Activated T-cell treated with anti-CD3 and anti-CD28 coated beads for 1 hour (primary cell): ENCODE measurements at places on chromosomes 5 and 9.
A peak's percentile ranks its signal among the peaks of the same experiment; 100 is the strongest.

GRCh38 chr5:68593211-68593671 is 377.7 kb downstream of the PIK3R1 start:
- DNase-seq, result no peak

DNA sequence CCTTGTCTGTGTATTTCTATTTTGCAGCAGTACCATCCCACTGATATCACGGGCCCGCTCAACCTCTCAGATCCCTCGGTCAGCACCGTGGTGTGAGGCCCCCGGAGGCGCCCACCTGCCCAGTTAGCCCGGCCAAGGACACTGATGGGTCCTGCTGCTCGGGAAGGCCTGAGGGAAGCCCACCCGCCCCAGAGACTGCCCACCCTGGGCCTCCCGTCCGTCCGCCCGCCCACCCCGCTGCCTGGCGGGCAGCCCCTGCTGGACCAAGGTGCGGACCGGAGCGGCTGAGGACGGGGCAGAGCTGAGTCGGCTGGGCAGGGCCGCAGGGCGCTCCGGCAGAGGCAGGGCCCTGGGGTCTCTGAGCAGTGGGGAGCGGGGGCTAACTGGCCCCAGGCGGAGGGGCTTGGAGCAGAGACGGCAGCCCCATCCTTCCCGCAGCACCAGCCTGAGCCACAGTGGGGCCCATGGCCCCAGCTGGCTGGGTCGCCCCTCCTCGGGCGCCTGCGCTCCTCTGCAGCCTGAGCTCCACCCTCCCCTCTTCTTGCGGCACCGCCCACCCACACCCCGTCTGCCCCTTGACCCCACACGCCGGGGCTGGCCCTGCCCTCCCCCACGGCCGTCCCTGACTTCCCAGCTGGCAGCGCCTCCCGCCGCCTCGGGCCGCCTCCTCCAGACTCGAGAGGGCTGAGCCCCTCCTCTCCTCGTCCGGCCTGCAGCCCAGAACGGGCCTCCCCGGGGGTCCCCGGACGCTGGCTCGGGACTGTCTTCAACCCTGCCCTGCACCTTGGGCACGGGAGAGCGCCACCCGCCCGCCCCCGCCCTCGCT is 1.9 kb downstream of the LRRC26 start:
- no peak for DNase-seq

GRCh38 chr9:130114741-130115140 is 57.5 kb upstream of the NCS1 start:
- DNase-seq, result no peak

DNA sequence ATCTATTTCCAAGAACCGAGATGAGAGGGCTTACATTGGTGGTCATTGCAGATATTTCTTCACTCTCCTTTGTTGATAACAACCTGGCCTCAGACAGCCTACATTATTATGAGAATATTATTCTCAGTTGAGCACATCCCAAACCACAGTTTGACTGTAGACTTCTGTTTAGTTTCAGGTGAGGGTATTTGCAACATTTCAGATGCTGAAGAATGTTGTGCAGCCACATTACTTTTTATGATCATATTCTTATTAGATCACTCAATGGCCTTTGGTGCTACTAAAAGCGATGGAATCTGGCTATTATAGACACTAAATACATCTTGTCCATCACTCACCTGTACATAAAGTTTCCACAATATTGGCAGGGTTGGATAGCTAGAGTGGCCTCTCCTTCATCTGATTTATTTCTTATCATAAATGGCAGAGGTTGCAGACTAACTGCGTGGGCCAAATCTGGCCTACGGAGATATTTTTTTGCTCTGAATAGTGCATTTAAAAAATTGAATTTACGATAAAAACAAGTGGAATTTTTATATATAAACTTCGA is 26.2 kb upstream of the RICTOR start:
- no peak for DNase-seq

DNA sequence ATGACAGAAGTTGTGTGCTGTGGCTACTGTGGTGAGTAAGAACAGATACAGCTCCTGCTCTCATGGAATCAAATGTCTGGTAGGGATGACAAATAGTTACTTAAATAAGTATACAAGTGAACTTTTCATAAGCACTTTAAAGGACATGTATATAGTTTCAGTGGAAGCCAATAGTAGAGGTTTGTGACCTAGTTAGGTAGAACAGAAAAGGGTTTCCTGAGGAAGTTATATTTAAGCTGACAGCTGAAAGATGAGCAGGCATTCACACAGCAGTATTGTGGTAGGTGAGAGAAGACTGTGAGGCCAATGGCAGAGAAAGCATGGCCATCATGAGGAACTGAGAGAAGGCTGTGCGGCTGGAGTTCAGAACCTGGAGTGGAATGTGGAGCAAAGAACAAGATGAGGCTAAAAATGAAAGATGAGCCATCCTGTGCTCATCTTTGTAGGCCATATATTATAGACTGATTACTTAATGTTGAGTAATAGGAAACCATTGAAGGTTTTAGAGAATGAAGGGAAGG is 15.4 kb downstream of the FAM174A start:
- no peak for DNase-seq

GRCh38 chr5:96753848-96754247 is 53.9 kb downstream of the ERAP1 start:
- no peak for DNase-seq

DNA sequence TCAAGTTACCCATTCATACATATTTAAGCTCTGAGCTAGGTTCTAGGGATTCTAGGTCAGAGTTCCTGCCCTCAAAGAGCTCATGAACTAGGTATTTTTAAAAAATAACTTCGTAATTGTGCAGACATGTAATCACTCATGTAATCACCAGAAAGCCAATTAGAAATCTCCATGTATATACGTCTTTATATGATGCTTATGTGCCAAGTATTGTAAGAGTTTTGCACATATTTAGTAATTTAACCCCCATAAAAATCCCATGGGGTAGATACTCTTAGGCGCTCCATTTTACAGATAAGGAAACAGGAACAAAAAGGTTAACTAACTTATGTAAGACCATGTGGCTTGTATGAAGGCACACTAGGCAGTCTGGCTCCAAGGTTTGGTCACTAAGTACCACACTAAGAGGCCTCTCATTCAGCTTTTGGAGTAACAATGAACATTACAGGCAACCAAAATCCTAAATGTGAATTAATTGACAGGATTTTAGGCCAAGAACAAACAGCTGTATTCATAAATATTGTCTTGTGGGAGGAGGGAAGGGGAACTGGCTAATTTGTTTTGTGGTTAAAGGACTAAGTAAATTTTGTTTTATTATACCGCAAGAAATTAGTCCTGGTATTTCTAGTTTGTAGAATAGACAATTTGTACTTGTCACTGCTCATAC is 1.7 kb upstream of the OTULINL start:
- no peak for DNase-seq

DNA sequence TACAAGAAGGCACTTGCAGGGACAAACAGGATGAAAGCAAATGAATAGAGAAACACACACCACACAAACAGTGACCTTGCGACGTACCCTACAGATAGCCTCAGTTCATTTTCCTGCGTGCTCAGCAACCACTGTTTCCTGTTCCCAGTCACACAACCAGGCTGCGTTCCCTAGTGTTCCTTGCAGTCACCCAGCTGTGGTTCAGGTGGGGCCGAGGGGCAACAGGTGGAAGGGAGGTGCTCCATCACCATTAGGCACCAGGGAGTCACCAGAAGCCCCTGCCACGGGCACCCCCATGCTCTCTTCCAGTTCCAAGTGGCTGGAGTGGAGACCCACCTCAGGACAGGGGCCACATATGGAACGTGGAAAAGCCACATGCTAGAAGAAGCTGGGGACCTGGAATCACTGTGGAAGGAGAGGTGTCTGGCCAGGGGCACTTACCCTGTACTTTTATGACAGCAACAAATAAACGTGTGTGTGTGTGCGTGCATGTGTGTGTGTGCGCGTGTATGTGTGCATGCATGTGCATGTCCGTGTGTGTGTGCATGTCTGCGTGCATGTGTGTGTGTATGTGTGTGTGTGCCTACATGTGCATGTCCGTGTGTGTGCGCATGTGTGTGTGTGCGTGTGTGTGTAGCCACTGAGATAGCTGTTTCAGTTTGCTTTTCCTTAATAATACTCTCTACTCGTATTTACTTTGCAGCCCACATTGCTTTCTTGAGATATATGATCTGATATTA is 18.8 kb upstream of the FCN2 start:
- no peak for DNase-seq

- DNase-seq, result no peak
Observed at GRCh38 chr9:112894041-112894440, 3.4 kb upstream of the SLC46A2 start.

- DNase-seq, result no peak
Observed at GRCh38 chr5:140565780-140566095, 1.1 kb downstream of the SLC35A4 start.

DNA sequence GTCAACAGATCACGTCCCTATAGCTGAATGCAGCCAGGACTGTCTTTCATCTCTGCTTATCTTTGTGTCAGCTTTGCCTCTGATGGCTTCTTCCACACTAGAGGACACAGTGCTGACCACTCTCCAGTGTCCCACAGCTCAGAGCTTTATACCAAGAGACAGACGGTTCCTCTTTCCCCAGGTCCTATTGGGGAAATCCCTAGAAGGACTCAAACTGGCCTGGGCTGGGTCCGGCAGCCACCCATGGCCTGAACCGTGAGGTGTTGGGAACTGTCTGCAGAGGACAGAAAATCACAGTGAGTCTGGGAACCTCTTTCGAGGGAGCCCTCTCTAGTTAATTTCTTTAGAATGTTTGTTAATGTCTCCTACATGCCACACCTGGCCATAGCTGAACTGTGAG is 68.3 kb upstream of the SHB start:
- DNase-seq, result no peak

GRCh38 chr5:146185161-146185560 is 2.7 kb upstream of the LARS1 start:
- DNase-seq, result no peak

DNA sequence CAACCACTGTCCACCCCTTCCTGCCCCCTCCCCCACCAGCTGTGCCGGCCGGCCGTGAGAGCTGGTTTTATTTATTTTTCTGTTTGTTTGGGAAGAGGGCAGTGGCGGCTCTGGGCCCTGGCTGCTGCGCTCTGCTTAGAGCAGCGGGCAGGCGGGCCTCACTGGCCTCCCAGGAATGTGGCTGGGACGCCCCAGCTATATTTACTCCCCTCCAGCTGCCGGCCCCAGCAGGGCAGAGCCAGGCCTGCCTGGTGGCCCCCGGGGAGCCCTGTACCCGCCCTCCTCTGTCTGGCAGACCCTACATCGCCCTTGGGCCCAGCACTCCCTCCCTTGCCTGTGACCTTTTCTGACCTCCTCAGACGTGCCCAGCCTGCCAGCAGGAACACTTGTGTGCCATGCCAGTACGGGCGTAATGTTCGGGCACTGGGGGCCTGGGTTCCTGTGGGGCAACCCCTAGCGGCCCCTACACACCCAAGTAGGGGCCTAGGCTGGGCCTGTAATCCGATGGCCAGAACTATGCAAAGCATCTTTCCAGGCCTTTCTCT is 7.7 kb downstream of the CXXC5 start:
- DNase-seq, result no peak

DNA sequence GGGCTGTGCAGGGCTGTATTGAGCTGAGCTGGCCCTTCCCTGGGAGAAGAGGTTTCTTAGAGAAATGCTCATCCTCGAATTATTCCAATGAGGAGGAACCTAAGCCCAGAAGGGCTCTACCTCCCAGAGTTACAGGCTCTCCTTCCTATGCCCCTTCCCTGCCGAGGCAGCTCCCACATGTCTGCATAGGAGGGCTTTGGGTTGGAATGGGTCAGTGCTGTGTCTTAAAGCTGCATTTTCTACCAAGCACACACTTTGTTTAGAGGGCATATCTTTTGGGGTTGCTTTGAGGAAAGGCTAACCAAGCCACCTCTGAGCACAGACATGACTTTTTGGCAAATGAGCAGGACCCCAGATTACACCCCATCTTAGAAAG is 9.1 kb downstream of the NEK6 start:
- no peak for DNase-seq

DNA sequence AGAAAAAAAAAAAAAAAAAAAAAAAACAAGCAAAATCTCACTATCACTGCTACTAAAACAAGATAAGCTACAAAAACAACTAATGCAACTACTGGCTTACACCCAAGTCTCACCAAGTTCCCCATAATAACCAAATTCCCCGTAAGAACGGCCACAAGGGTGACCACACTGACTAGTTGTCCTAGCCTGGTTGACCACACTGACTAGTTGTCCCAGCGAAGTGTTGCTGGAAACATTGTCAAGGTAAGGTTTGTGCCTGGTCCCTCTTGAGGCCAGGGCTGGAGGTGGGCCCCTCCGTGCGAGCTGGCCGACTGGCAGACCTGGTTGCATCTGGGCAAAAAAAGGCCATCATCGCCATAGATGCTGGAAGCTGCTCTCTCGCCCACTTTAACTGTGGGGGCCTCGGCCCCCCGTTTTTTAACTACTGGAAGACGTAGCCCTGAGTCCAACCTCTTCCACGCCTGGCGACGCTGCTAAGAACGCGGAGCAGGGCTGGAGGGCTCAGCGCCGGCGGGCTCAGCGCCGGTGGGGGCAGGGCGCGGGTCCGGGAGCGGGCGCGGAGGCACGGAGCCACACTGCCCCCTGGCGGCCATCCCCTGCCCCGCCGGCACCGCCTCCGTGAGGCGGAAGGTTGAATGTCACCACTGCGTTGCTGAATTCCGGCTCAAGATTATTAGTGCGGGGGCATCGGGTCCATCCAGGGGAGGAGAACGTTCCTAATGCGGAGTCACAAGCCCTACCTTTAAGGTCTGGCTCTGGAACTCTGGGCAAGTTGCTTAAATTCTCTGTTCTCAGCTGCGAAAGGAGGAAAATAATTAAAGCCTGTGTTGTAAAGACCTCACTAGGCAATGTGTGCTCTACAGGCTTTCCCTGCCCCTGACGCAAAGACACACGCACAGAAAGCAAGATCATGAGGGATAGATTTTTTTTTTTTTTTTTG is 84.0 kb downstream of the HSD17B3 start:
- DNase-seq, result peak; percentile 67

- DNase-seq, result no peak
Observed at GRCh38 chr5:115070737-115071136, 99.0 kb downstream of the TRIM36 start.

GRCh38 chr5:138011991-138012390 is 20.9 kb downstream of the FAM13B start:
- DNase-seq, result no peak

DNA sequence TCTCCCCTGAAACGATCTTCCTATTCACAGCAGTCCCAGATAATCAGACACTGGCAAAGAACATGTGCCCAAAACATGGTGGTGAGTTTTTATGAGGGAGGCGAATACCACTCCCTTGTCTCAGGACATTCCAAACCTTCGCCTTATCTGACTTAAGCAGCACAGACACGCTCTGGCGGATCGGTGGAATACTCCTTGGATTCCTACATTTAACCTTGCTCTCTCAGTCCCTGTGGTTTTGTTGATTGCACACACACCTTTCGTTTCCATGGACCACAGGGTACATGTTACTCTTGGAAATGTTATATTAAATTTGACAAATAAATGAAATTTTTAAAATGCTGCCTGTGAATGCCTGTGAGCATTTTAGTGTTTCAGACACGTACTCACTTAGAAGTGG is 87.8 kb upstream of the CPEB4 start:
- no peak for DNase-seq

DNA sequence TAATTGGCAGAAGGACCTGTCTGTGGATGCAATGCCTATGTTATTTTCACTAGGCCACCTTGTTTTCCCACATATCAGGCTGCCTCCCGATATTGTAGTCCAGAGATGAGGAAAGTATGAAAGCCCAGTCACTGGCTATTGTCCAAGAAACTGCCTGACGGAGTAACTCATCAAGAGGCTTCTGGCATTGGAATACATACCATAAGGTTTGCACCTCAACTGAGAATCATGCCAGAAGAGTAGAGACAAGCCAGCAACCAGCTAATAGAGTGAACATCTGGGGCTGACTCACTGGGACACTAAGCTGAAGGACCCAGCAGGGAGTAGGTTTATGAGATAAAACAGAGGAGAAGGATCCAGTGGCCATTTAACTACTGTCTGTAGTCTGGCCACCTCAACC is 137.2 kb upstream of the FST start:
- no peak for DNase-seq
